ENCODE measurements at places on chromosomes 2 and 18. TPM values are rescaled to one million over a fixed set of nuclear protein-coding genes. Genes with fewer than 3 reads are reported as not detected.

INPP4A gene
- 11.2 TPM for total RNA-seq

ADRA2B gene
- under 0.01 TPM for total RNA-seq

LBX2 gene
- total RNA-seq = 3.0 TPM

FEZ2 gene
- 62.8 TPM for total RNA-seq

CYTIP gene
- 0.82 TPM for total RNA-seq

ABCG8 gene
- not detected for total RNA-seq

PROM2 gene
- 0.18 TPM for total RNA-seq

UBE2F gene
- 49.8 TPM for total RNA-seq

AUP1 gene
- 18.1 TPM for total RNA-seq

KCNIP3 gene
- total RNA-seq = 2.9 TPM

CHRND gene
- not detected for total RNA-seq

MROH2A gene
- total RNA-seq = under 0.01 TPM

ZNF521 gene
- total RNA-seq = 35.7 TPM

RIT2 gene
- not detected for total RNA-seq

CDH19 gene
- total RNA-seq = not detected

HDAC4 gene
- 28.3 TPM for total RNA-seq

GPBAR1 gene
- total RNA-seq = not detected

FMNL2 gene
- 28.0 TPM for total RNA-seq

DSG2 gene
- total RNA-seq = 5.6 TPM

ERBB4 gene
- total RNA-seq = 0.16 TPM

FSIP2 gene
- total RNA-seq = 1.6 TPM

ZNF516 gene
- total RNA-seq = 10.8 TPM

FBXO41 gene
- 0.18 TPM for total RNA-seq

SERPINB2 gene
- 67.6 TPM for total RNA-seq

LRRTM1 gene
- total RNA-seq = not detected

IL18R1 gene
- 6.8 TPM for total RNA-seq

MIB1 gene
- total RNA-seq = 47.0 TPM

GKN1 gene
- total RNA-seq = not detected

BUB1 gene
- 5.9 TPM for total RNA-seq

PCARE gene
- total RNA-seq = under 0.01 TPM

UPP2 gene
- total RNA-seq = not detected

TMX3 gene
- 80.8 TPM for total RNA-seq

ADAM23 gene
- total RNA-seq = 7.8 TPM

LOXHD1 gene
- total RNA-seq = not detected

LYPD6B gene
- total RNA-seq = not detected

CYP27A1 gene
- total RNA-seq = 10.5 TPM

CCBE1 gene
- 16.2 TPM for total RNA-seq

C2orf72 gene
- total RNA-seq = not detected

GTF2A1L gene
- total RNA-seq = not detected

HNRNPLL gene
- total RNA-seq = 45.0 TPM

PIKFYVE gene
- 39.2 TPM for total RNA-seq

CDCA7 gene
- total RNA-seq = 6.2 TPM
